Left forelimb (tissue), 1 donor: ENCODE measurements at places on chromosomes 2 and 18.

DNA sequence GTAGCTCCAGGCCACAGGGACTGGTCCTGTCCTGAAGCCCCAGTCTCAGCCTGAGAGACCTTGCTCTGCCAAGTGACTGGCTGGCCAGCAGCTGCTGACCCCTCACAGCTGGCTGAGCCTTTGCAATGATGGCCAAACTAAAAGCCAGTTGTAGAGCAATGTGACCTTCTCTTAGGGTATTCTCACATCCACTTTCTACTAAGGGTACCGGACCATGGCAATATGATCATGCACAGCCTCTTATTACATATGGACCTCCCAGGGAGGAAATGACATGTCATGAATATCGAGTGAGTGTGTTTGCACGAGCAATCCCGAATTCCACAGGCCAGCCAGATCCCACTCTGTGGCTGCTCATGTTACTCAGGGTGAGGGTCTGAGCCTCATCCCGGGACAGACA is 213.9 kb downstream of the VAPA start:
- DNase-seq = no peak

GRCh38 chr2:39304200-39304599 is 60.4 kb upstream of the CDKL4 start:
- DNase-seq = no peak

DNA sequence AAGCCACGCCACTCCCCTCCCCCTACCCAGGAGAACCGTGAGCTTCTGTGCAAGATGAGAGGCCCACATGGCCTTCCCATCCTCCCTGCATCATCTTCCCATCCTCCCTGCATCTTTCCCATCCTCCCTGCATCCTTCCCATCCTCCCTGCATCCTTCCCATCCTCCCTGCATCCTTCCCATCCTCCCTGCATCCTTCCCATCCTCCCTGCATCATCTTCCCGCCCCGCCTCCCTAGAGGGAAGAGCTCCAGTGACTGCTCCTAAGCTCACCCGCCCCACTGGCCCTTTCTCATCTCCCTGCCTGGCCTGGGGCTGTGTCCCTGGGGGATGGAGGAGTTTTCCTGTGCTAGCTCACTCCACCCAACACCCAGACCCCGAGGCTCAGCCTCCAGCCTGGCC is 93.3 kb upstream of the ASAP2 start:
- DNase-seq = no peak

DNA sequence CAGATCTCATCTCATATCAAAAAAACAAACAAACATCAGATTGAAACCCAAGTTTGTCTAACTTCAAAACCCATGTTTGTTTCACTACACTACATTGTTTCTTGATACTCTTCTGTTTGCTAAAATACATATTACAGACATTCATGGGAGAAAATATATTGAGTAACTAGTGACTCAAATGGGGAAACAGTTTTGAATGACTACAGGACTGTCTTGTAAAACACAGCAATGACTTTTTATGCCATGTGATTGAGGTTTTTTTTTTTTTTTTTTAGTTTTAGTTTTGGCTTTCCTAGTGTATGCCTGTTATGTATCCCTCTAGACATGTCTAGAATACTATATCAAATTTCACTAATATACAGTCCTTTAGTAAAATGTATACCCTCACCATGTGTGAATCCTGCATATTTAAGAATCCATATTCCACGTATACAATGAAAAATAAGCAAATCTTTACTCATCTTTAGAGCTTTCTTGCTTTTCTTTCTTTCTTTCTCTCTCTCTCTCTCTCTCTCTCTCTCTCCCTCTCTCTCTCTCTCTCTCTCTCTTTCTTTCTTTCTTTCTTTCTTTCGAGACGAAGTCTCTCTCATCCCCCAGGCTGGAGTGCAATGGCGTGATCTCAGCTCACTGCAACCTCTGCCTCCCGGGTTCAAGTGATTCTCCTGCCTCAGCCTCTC is 46.6 kb upstream of the SERTAD2 start:
- DNase-seq = no peak

DNA sequence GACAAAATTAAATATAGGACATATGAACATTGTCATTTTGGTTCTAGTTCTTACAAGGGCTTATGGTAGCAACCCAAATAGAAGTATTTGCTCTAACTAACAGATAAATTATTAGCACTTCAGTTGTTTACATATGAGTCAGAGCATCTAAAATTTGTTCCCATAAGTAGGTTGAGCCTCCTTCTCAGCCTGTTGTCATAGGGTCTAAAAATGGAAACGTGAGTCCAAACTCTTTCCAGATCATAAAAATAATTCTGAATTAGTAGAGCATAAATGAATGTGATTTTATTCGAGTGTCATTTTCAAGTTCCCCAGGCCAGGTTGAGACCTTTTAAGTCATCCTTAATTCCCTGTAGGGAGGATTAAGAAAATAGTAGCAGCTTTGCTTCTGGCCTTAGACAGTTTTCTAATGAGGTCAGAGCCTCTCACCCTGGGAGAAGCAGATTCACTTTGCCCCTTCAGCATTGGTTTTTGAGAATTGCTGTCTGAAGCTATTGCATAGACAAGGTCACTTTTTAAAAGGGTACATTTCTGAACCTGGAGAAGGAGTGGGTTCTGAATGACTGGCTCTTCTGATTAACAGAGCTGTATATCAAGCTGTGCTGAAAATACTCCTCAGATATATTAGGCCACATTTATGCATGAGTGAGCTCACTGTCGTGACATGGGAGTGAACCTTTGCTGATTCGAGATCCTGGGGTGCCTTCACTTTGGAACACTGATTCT is 164.3 kb downstream of the NEDD4L start:
- DNase-seq = no peak

DNA sequence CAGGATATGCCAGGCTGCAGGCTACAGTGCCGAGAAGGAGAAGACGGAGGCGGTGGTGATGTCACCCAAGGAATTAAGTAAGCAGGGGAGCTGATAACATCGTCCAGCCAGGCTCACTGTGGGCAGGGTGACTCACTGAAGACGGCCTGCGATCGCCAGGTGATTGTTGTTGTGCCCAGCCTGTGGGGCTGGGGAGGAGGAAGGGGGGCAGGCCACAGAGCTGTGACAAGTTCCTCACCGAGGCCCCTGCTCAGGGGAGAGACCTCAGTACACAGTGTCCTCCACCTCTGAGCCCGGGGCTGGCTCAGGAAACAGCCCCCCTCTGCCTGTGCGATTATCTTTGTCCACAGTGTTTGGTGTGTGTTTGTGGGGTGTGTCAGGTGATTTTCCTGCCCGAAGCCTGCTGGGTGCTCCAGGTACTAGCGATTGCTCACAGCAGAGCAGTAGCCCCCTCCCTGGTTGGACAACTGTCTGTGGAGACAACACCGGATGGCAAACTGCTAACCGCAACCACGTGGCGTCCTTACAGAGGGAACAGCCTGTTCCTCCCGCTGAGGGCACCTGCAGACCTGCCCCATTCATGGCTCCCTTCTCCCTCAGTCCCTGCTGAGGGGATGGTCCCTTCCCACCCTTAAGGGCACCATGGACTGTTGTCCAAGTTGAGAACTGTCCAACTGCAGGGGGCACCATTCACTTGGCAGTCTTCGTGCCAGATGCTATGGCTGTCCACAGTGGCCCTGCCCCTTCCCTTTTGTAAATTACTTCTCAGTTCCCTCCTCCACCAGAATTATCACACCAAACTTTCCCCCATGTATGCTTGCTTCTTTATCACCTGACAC is 95.1 kb downstream of the ZFP36L2 start:
- DNase-seq = no peak

DNA sequence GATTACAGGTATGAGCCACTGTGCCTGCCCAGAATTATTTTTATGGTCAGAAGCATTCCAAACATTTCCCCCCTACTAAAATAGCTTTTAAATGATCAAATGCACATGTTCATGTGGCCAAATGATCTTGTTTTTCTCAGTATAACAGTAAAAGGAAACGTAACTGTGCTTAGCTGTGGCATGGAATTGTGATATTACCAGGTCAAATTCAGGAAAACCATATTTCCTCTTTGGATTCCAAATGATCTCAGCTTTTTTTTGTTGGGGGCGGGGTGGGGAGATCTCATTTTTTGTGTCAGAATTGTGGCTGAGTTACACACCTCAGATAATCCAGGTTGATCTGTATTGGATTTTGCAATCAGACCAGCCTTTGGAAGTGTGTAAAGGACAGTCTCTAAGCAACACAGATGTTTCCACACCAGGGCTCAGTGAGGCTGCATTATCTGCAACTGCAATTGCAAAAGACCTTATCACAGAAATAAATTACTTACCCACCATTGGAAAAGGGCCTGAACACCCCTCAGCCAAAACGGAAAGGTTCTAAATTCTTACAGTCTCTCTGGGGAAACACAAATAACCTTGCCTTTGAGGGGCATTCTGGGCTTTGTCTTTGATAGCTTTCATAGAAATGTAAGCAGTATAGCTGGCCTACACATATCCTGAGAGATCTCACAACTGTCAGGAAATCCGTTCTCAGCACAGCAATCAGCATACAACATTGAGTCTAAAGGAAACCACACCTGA is 8.4 kb downstream of the CASP10 start:
- no peak for DNase-seq

GRCh38 chr18:58097121-58097906 is 53.3 kb downstream of the NEDD4L start:
- DNase-seq = no peak

- DNase-seq = no peak
Observed at GRCh38 chr2:5121642-5122041, 570.5 kb upstream of the SOX11 start.

- no peak for DNase-seq
Observed at GRCh38 chr18:6681331-6681875, 48.1 kb upstream of the ARHGAP28 start.

- DNase-seq = no peak
Observed at GRCh38 chr18:30545393-30545792, 497.1 kb downstream of the DSC3 start.

- no peak for DNase-seq
Observed at GRCh38 chr2:84493514-84493913, 22.8 kb upstream of the DNAH6 start.
